ENCODE measurements at places on chromosomes 3 and 15. TPM values are rescaled to one million over a fixed set of nuclear protein-coding genes. Genes with fewer than 3 reads are reported as not detected.

Gene TRAT1
- total RNA-seq: not detected

Gene DUOXA2
- total RNA-seq: not detected

- no peak for DNase-seq
These were observed 80.4 kb upstream of the TGFBR2 start for GRCh38 chr3:30526031-30526430.

Gene STXBP5L
- not detected for total RNA-seq

Gene ABI3BP
- 2.7 TPM for total RNA-seq

DNA sequence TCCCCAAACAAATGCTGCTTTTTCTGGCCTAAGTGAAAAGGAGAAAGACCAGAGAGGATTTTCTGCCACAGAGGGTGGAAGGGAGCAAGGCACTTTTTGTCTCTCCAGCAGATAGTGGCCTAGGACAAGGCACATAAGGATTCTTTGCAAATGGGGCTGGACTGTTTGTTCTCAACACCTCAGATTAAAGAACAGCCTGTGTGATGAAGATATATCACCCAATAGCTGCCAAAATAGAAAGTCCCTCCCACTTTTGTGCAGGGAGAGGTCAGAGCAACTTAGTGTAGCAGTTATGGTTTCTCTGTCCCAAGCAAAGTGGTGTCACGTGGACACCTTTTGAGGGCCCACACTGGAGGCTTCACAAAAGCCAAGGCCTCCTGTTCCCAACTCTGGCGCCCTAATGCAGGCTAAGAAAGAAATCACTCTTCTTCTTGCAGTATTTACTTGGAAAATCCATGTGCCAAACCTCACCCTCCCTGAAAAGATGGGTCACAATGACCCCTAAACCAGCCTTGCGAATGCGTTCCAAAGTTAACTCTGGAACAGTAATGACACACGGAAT is 84.9 kb downstream of the LRIG1 start:
- DNase-seq: no peak

Gene SAMD7
- not detected for total RNA-seq

Gene MAN2C1
- 73.8 TPM for total RNA-seq

DNA sequence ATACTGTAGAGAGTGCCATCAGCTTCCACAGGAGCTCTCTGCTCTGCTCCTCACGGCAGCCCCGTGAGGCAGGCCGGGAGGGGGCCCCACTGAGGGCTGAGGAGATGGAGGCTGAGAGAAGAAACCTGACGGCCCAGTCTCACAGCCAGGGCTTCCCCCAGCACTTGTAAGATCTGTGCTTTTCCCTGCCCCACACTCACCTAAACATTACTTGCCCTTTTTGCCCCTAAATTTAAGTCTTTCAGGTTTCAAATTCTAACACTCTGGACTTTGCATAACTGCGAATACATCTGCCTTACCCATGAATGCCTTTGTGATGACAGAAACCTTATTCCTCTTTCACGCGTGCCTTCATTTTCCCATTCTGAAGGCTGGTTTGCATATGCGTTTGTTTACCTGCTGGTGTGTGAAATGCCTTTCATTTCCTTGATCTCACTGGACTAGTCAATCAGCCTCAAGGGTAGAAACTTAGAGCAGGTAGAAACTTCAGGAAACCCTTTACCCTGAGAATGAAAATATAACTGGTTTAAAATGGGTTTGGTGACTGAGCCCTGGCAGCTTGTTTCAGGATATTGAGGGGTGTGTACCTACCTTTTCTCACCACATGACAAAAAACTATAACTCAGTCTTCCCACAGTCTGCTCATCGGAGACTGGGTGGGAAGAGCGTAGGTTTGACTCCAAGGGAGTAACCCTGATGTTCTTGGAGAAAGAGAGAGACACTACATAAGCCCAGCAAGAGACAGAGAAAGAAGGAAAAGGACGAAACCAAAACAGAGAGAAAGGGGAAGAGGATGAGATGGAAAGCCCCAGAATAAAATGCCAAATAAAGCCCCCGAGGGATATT is 20.1 kb downstream of the SLC12A8 start:
- no peak for DNase-seq

Gene ERC2
- not detected for total RNA-seq

Gene SEMA6D
- 1.2 TPM for total RNA-seq

- DNase-seq: no peak
These were observed 2.9 kb upstream of the TNK2 start for GRCh38 chr3:195911041-195911945.

DNA sequence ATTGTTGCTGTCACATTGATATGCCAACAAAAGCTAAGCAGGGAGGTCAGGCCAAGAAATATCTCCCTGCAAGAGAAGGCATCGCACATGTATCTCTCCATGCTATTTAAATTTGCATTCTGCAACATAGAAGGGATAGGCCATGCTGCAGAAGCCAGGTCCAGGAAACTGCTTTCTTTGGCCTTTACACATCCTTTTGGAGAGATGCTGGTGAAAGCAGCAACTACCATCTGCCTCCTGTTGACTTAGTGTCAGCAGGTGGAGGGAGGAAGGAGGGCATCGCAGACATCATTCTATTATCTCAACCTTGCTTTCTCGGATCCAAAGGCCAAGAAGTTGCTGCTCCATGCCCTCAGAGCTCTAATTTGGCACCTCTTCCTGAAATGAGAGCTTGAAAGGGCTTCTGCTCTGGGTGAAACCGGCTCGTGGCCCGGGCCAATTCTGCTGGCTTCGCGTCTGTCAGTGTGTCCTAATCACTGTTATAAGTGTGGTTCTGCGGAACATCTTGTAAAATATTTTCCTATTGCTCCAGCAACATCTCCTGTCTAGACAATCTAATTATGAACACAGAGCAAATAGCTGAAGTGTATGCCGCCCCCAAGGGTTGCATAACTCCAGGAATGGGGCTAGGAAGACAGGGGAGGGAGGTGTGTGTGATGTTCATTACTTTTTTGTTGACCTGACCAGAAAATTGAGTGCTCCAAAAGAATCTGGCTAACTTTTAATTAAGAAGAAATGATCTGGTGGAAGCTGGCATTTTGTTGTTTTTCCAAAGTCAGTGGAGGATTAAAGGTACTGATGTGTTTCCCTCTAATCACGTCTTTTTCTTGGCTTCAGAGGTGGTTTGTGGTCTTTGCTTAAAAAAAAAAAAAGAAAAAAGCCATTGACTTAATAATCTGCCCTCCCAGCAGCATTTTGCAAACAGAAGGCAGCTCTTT is 89.1 kb downstream of the TPRG1 start:
- DNase-seq: no peak

Gene RTP4
- 0.07 TPM for total RNA-seq

DNA sequence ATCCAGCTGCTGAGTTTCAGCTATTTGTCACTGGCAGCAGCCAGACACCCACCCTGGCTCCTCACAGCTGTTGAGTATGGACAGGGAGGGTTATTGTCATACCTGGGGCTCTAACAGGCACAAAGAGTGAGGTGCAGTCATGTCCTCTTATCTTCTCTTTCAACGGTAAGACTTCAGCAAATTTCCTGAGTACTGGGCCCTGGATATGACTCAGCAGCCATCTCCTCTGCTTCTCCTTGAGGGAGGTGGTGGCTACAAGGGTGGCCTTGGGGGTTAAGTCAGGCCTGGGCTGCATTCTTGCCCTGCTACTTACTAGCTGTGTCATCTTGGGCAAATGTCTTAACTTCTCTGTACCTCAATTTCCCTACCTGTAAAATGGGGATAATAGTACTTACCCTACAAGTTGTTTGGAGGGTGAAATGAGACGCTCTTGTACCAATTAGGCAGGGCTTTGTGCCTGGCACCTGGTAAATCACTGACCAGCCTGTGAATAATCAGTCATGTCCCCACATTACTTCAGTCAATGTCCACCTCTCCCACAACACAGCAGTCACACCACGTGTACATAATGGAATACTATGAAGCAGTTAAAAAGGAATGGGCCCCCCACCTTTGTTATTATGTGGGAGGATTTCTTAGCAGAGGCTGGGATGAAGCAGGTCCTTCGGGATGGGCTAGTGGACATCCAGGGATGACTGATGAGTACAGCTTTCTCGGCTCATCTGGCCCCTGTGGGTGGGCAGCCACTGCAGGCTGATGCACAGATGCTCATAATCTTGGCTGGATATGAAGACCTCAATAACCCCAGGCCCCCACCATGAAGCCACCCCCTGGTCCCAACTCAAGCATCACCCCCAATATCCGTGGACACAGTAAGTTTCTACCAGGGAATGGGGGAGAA is 528.8 kb downstream of the SHQ1 start:
- DNase-seq: no peak

GRCh38 chr3:31384117-31384516 is 148.6 kb upstream of the STT3B start:
- no peak for DNase-seq

Gene HYKK
- 1.7 TPM for total RNA-seq

DNA sequence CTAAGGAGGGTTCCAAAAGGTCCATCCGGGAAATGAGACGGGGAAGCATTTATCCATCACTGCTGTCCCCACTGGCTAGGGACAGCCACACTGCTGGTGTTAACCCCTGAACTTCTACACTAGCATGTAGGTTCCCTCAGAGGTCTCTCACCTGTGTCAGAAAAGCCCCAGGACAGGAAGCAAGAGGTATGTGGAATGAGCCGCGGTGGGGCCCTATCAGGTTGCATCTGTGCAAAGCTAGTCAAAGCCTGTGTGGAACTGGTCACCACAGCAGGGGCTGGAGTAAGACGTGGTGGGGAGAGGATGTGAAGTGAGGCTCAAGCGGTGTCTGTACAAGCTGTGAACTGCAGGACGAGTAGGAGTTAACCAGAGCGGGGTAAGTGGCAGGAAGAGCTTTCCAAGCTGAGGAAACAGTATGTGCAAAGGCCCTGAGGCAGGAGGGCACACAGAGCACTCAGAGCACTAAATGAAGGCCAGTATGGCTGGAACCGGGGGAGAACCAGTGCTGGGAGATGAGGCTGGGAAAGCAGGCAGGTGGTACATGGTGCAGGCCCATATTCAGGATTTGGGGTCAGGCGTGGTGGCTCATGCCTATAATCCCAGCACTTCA is 57.8 kb downstream of the MEGF11 start:
- DNase-seq: no peak

Gene XRN1
- 16.6 TPM for total RNA-seq

DNA sequence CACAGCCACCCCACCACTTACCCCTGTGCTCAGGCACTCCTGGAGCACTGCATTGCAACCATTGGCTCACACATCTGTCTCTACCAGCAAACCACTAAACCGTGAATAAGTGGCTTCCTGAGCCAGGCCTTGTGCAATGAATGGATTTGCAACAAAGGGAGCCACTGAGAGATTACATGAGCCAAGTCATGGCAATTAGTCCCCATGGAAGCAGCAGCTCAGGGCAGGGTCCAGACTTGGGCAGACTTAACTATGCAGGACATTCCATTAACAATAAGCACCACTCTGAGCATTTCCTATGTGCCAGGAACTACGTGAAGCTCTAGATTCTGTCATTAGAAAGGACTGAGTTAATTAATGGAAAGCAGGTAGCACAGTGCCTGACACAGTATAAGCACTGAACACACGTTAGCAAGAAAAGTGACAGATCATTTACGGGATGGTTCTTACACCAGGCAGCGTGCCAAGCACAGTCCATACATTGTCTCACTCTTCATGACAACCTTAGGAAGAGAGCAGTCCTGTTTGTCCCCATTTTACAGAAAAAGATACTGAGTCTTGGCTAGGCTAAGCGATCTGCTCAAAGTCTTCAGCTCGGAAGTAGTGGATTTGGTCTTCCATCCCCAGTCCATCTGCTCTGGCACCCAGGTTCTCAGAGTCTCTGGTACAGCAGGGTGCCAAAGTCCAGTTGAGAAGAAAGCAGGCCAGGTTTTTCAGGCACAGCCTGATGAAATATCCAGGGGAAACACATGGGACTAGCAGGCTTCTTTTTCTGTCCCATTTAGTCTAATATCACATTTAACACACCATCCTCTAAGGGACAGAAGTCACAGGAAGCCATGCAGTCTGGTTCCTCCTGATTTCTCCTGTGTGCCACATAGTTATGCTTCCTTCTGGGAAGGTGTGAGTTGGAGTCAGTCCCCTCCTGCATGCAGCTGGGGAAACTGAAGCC is 44.1 kb downstream of the LIPC start:
- DNase-seq: no peak

DNA sequence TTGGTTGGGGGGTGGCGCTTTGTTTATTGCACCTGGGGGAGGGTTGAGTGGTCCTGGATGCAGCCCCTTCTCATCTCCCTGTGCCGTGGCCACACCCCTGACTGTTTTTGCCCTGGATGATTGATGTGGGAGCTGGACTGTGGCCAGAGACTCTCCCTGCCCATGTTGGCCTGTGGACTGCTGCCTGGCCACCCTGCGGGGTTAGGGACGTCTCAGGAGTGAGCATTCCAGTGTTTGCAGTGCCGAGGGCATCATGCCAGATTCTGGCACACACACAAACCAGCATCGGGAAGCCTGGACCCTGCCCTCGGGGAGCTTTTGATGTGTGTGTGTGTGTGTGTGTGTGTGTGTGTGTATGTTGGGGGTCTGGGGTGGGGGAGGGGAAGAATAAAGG is 15.8 kb downstream of the APBA2 start:
- DNase-seq: no peak

DNA sequence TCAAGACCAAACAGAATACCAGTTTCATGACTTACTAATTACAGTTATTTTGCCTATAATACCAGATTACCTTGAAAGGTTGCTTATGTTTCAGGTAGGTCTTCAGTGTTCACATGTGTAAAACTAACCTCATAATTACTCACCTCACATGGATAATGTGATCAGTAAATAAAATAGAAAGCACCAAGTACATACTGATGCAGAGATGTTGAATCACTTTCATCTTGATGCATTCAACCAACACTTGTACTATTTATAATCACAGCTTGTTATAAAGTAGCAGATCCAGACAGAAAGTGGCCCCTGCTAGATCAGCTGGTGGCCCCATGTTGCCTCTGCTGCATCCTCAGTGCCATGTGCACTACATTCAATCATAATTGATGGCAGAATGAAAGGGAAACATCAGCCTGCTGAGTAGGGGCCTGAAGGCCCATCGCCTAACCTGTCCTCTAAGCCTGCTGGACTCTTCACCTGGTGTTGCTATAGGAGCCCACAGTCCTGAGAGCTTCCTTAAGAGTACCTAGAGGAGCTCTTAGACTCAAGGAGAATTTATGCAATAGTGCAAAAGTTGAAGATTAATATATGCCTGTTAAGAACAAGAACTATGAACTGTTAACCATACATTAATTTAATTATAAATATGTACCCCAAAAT is 154.3 kb downstream of the PLCL2 start:
- DNase-seq: no peak

DNA sequence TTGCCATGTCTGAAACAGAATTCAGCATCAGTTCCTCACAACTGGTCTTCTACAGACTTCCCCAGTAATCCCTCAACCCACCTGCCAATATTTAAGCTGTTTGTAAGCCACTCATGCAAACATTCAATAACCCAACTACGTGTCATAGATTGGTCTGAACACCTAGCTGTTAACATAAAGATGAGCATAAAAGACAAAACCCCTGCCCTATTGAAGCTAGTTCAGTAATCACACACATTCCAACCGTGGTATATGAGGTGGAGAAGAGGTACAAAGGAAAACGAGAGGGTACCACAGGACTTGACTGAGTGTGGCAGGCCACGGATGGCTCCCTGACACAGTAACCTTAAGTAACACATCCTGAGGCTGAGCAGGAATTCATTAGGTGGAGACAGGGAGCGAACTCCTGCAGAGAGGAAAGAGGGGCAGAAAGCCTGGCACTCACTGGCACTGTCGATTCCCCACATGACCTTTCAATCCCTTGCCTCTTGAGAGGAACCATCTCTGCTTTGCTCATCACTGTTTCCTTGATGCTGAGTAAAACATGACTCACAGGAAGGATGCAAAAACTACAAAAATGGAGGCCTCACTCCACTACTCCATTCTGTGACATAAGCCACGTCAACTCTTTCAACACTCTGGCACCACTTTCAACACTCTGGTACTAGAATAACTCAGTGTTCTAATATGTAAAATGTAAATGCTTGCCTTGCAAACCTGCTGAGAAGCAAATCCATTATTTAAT is 31.3 kb downstream of the RPN1 start:
- DNase-seq: peak; percentile 76

Gene ATP13A3
- 96.8 TPM for total RNA-seq

Gene STRIT1
- total RNA-seq: not detected
